ENCODE measurements at places on chromosomes 16 and 17.
A peak's percentile ranks its signal among the peaks of the same experiment; 100 is the strongest.

GRCh38 chr17:2571523-2572303 is 21.7 kb upstream of the PAFAH1B1 start:
- no peak for DNase-seq

- peak; percentile 72 for DNase-seq
Measured at GRCh38 chr16:55701442-55702319, 45.9 kb downstream of the SLC6A2 start.

GRCh38 chr16:59021751-59022150 is 287.6 kb upstream of the GOT2 start:
- DNase-seq: no peak

GRCh38 chr16:67598527-67598926 is 36.2 kb downstream of the CTCF start:
- peak; percentile 9 for DNase-seq

DNA sequence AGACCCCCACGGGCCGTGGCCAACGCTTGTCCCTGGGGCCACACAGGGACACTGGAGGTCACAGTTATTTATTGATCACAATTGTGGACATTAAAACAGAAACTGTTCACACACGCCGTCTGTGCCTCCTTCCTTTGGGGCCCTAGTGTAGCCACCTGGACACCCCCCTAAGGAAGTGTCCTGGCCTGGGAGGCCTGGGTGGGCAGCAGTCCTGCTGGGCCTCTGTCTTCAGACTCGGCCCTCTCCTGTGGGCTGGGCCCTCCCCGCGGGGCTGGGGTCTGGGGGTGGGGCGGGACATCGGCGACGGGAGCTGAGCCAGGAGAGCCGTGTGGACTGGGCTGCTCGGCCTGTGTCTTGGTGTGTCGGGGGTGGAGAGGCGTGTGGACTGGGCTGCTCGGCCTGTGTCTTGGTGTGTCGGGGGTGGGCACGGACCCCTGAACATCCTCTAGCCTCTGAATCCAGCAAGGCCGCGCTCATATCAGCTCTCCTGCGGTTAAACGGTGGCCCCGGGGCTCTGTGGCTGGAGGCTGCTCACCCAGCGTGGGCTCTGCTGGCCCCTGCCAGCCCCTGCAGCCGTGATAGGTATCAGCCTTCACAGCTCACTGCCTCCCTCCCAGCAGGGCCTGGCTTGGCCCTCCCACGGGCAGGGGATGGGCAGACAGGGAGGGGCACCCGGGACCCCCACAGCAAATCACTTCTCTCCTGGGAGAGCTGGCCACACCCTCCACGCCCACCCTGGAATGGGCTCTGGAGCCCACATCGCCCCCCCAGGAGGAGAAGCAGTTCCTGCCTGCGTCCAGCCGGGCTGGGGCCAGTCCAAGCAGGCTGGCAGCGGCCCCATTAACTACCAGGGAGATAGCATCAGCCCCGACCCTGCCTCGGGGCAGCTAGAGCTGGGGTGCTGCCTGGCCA is 1.1 kb upstream of the NHLRC4 start:
- peak; percentile 41 for DNase-seq

DNA sequence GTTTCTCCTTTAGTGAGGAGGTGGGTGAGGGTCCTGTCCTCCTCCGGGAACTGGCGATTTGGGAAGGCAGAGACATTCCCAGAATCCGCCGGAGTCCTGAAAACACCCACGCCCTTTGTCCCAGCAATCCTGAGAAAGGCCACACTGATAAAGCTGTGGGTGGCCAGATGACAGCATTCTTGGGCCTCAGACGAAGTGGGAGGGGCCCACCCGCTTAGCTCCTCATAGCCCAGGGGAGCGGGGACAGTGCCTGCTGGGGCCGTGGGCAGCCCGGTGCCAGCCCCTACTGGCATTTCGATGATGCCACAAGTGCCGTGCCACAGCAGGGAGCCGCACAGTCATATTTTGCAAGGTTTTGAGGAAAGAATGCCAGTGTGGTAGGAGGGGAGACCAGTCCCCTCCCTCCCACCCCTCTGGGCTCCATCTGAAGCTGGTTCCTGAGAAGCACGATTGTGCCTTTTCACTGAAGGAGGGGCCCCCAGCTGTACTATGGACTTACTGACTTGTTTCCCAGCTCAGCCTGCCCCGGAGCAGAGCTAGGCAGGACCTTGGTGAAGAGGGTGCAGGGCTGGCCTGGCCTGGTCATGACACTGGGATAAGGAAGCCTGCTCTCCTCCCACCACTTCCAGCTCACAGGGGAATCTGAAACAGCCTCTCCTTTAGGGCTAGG is 20.9 kb upstream of the MPRIP start:
- DNase-seq: peak; percentile 72

GRCh38 chr17:71402661-71403141 is 718.1 kb upstream of the SOX9 start:
- DNase-seq: no peak

DNA sequence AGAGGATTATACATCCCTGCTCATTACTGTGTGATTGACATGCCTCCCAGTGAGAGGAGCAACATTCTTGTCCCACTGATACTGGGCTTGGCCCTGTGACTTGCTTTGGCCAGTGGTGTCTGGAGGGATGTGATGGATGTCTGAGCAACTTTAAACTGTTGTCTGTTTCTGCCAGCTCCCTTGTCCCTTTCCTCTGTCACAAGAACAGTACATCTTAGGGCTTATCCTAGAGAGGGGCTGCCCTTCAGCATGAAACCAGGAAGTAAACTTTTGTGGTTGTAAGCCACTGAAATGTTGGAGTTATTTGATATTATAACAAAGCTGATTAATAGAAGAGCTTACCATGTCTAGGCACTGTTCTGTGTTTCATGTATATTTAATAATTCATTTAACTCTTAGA is 82.9 kb upstream of the GPRC5B start:
- peak; percentile 12 for DNase-seq

- DNase-seq: no peak
Measured at GRCh38 chr16:10590342-10590741, 9.9 kb upstream of the EMP2 start.

DNA sequence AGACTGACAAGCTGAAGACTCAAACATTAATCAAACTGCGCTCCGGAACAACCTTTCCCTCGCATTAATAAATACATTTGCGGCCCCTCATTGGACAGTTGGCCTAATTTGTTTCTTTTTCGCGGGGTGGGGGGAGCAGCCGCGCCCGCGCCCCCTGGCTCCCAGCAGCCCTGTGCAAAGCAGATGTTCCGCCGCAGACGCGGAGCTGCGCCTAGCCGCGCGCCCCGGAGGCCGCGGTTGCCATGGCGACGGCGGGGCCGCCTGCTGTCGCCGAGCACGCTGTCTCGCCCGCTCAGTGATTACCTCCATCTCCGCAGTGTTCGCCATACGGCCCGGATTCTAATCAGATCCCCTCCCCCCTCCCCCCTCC is 25.5 kb downstream of the COPZ2 start:
- peak; percentile 96 for DNase-seq

DNA sequence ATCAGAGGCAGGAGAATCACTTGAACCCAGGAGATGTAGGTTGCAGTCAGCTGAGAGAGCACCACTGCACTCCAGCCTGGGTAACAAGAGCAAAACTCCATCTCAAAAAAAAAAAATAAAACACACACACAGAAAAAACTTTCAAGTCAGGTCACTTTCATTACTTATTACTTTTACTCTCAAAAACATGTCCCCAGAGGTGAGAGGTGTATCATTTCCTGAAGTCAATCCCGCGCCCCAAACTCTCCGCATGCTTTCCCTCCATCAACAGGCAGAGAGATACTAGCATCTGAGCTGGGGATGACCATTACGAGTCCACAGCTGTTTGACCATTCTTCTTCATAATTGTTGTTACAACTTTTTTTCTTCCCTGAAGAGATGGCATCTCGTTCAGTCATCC is 48.7 kb downstream of the YWHAE start:
- no peak for DNase-seq

DNA sequence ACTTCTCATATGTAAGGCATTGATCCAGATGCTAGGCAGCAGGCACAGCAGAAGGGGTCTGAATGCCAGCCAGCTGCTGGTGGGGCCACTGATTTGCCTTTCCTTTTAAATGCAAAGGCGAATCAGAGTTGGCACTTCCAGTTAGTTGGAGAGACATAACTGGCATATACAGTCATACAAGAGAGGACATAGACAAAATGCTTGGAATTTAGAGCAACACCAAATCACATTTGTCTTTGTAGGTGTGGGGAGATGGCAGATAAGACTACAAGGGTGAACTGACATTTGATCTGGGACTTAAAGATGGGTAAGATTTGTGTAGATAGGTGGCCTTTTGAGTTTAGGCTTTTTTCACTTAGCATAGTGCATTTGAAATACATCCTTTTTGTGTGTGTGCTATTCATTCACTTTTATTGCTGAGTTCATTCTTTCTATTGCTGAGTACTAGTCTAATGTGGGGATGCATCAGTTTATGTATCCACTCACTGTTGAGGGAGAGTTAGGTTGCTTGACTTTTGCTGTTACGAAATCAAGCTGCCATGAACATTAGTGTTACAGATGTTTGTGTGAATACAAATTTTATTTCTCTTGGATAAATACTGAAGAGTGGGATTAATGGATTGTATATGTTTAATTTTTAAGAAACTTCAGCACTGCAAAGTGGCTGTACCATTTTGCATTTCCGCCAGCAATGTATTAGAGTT is 74.1 kb downstream of the SPECC1 start:
- DNase-seq: no peak

DNA sequence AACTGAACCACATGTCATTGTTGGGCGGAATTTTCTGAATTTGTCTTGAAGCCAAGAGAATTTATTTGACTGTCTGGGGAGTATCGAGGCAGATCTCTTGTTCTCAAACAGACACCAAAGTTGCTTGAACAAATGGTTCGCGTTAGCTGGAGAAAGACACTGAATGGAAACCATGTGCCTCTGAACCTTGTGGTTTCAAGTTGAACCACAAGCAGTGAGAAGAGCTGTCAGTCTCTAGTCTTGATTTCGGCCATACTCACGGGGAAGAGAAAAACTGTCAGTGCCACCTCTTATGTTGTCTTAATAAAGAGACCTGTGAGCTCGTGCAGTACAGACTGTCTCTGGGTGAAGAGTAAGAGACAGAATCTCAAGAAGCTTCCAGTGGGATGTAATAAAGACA is 886.5 kb upstream of the SOX9 start:
- DNase-seq: peak; percentile 46

- DNase-seq: peak; percentile 88
Measured at GRCh38 chr16:64615630-64616280, 506.1 kb downstream of the CDH11 start.

DNA sequence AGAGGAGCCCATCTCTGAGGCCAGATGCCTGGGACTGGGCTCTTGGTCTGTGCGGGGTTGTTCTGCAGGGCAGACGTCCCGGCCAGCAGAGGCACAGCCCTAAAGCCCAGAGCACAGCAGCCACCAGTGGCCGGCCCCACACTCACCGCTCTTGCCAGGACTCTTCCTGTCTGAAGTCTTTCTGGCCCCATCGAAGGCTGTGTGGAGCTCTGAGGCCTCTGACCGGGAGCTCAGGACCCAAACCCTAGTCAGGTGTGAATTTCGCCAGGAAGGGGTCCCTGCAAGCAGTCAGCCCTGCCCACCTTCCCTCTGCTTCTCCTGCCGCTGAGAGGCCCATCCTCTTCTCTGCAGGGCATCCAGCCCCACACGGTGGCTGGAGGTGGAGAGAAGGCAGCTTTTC is 10.7 kb downstream of the ACSF3 start:
- no peak for DNase-seq

GRCh38 chr17:34581446-34582184 is 2.2 kb downstream of the TMEM132E start:
- DNase-seq: peak; percentile 71

GRCh38 chr16:81410643-81411293 is 33.8 kb upstream of the CMIP start:
- DNase-seq: no peak

GRCh38 chr16:16109453-16110110 is 113.7 kb downstream of the ABCC6 start:
- no peak for DNase-seq

DNA sequence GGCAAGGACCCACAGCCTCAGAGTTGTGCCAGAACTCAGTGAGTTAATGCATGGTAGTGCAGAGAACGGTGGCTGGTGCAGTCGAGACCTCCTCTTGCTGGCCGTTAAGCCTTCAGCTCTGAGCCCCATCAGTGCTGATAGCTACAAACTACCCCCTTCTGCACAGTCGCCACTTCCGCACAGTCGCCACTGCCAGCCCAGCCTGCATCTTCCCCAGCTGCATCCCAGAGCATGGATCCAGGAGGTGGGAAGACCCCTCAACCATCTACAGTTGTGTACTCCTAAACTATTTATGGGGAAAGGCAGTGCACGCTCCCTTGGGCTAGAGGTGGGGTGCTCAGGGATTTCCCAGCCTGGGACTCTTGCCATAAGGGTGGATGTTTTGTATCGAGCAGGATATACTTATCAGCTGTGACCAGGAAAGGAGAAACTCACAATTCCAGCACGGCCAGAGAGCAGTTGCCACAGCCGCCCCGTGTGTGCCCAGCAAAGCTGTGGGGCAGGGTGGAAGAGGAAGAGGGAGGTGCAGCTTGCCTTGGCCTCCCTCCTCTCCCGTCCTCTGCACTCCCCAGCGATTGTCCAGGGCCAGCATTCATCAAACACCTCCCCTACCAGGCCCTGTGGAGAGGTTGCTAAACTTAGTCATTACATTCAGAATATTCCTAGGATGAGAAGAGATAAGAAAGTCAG is 49.5 kb upstream of the CMIP start:
- DNase-seq: no peak

- no peak for DNase-seq
Measured at GRCh38 chr17:12856416-12856815, 67.1 kb downstream of the ARHGAP44 start.

GRCh38 chr17:73031472-73031871 is 61.0 kb downstream of the SLC39A11 start:
- no peak for DNase-seq

DNA sequence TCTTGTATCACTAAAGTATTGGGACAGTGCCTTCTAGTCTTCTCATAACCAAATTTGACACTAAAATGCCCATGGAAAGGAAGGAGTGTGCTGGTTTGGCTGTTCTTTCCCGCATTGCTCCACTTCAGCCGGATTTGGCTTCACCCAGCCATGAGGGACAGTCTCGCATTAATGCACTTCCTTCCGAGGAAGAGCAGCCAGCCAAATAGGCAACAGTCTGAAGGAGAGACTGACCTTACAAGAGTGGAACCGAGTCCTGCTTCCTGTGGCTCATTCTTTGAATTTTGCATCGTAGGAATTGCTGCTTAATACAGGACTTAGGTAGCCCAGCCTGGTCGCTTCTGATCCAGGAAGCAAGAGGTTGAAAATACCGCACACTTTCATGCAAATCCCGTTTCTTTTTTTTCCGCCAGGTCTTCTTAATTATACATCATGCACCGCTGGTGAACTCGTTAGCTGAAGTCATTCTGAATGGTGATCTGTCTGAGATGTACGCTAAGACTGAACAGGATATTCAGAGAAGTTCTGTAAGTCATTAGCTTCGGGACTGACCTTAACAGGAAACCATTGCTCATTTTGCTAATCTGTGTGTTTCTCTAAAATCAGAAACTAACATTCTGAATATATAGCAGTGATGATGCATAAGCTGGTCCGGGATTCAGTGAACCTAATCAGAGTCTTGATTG is 38.2 kb downstream of the CLEC16A start:
- no peak for DNase-seq
